ENCODE measurements at places on chromosomes 12 and 14. TPM values are rescaled to one million over a fixed set of nuclear protein-coding genes. Genes with fewer than 3 reads are reported as not detected.
A peak's percentile ranks its signal among the peaks of the same experiment; 100 is the strongest.

VRTN gene
- polyA plus RNA-seq, result 0.23 TPM

HNRNPA1 gene
- 1,117 TPM for polyA plus RNA-seq

LIN7A gene
- 0.60 TPM for polyA plus RNA-seq

PFDN5 gene
- polyA plus RNA-seq, result 1,604 TPM

ADGRD1 gene
- polyA plus RNA-seq, result 3.8 TPM

ACSS3 gene
- 3.0 TPM for polyA plus RNA-seq

TMCC3 gene
- 18.0 TPM for polyA plus RNA-seq

HOXC6 gene
- not detected for polyA plus RNA-seq

CMTM5 gene
- not detected for polyA plus RNA-seq

ZFHX2 gene
- polyA plus RNA-seq, result under 0.01 TPM

- H3K27me3 ChIP-seq, result no peaks in the 10 kb centered on the region
- DNase-seq, result no peak
- H3K4me1 ChIP-seq, result no peaks in the 10 kb centered on the region
- H3K4me3 ChIP-seq, result no peak overlapping the region
- H3K27ac ChIP-seq, result no peak overlapping the region
Observed at GRCh38 chr14:51582437-51582836, 69.3 kb upstream of the FRMD6 start.

GRCh38 chr12:115129727-115130126 lies 445.8 kb upstream of the TBX3 start:
- H3K27ac ChIP-seq, result no peak overlapping the region
- DNase-seq, result no peak
- H3K4me3 ChIP-seq, result no peak overlapping the region
- H3K36me3 ChIP-seq, result no peaks in the 10 kb centered on the region
- no peaks in the 10 kb centered on the region for H3K4me1 ChIP-seq
- no peaks in the 10 kb centered on the region for H3K27me3 ChIP-seq

DNA sequence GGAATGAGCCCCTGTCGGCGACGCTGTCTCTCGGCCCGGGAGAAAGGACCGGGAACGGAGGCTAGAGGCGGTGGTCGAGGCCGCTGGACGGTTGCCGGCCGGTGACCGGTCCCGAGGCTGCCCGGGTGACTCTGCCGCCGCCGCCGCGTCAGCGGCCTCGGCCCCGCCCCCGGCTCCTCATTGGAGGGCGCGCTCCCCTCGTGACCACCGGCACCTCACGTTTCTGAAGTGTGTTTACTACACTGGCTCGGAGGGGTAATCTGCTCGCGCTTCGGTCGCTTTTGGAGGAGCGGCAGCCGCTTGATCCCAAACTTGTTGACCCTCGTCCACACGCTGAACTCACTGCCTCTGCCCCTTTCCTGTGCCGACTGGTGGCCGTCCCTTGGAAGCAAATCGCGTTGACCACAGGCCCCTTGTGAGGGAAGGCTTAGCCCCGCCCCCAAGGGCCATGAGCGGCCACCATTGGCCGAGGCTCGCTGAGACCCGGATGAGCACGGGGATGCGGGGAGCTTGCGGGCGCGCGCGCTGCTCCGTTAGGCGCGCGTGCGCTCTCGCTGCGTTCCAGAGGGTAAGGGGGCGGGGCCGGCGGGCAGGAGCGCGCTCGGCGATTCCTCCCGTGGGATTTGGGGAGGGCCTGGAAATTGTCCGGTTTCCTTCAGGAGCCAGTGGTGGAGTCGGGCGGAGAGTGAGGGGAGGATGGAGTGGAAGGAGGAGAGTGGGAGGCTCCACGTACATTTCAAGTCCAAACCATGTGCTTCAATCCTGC lies at the start of gene CRY1:
CRY1 (minus strand) TSS at position 133 of the 766 bp plus-strand sequence. CDS start 588 bp downstream, outside the sequence.
- no peaks in the 10 kb centered on the region for H3K4me1 ChIP-seq
- peak within 1 kb of the TSS; percentile 100 for H3K27ac ChIP-seq

DNA sequence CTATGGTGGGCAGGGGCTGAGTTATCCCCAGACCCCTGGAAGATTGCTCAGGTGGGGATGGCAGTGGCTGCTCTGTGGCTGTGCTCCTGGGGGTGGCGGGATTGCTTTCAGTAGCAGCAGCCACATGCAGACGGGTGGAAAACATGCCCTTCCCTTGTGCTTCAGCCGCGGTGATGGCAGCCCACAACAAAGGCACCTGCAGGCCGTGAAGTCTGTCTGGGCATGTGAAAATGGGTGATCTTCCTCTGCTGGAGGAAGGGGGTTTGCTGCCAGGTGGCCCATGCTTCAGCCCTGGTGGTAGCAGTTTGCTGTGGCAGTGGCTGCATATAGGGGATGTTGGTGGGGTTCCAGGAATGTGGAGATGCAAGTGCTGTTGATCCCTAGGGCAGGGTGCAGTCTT lies 326.2 kb upstream of the RGS6 start:
- H3K4me1 ChIP-seq, result peaks cover 8% of the 10 kb centered on the region
- no peaks in the 10 kb centered on the region for H3K27me3 ChIP-seq
- no peak for DNase-seq
- no peak overlapping the region for H3K4me3 ChIP-seq
- H3K27ac ChIP-seq, result no peak overlapping the region

- no peak for DNase-seq
- no peak overlapping the region for H3K4me3 ChIP-seq
- H3K4me1 ChIP-seq, result peaks cover 71% of the 10 kb centered on the region
- no peaks in the 10 kb centered on the region for H3K36me3 ChIP-seq
- no peaks in the 10 kb centered on the region for H3K27me3 ChIP-seq
Observed at GRCh38 chr12:11767798-11768197, 118.3 kb downstream of the ETV6 start.

DNA sequence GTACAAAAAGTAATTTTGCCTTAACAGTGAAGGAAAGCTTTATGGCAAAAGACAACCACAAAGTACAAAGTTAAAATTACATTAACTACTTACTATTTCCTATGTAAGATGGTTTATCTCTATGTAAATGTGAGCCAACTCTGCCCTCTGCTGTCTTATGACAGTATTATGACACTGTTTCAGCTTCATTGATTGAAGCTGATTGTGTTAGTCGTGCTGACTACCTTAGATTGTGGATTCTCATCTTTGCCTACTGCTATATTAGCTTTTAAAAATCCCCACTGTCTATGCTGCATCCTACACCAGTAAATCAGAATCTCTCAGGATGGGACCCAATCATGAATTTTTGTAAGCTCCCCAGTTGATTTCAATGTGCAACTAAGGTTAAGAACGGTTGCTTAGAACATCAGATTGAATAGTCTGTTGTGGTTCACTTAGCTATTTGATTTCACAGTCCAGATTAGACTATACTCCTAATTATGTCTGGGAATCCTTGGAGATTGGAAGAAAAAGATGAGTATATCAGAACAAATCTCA lies 12.2 kb upstream of the SPTB start:
- DNase-seq, result no peak
- H3K36me3 ChIP-seq, result no peaks in the 10 kb centered on the region
- H3K4me3 ChIP-seq, result no peak overlapping the region
- no peaks in the 10 kb centered on the region for H3K27me3 ChIP-seq
- H3K4me1 ChIP-seq, result no peaks in the 10 kb centered on the region

GRCh38 chr12:47801170-47801903 lies 18.4 kb downstream of the HDAC7 start:
- no peaks in the 10 kb centered on the region for H3K27me3 ChIP-seq
- peaks cover 86% of the 10 kb centered on the region for H3K4me1 ChIP-seq
- no peak for DNase-seq
- H3K36me3 ChIP-seq, result peaks cover 4% of the 10 kb centered on the region
- H3K4me3 ChIP-seq, result no peak overlapping the region
- H3K27ac ChIP-seq, result peak overlapping the region; percentile 99

DNA sequence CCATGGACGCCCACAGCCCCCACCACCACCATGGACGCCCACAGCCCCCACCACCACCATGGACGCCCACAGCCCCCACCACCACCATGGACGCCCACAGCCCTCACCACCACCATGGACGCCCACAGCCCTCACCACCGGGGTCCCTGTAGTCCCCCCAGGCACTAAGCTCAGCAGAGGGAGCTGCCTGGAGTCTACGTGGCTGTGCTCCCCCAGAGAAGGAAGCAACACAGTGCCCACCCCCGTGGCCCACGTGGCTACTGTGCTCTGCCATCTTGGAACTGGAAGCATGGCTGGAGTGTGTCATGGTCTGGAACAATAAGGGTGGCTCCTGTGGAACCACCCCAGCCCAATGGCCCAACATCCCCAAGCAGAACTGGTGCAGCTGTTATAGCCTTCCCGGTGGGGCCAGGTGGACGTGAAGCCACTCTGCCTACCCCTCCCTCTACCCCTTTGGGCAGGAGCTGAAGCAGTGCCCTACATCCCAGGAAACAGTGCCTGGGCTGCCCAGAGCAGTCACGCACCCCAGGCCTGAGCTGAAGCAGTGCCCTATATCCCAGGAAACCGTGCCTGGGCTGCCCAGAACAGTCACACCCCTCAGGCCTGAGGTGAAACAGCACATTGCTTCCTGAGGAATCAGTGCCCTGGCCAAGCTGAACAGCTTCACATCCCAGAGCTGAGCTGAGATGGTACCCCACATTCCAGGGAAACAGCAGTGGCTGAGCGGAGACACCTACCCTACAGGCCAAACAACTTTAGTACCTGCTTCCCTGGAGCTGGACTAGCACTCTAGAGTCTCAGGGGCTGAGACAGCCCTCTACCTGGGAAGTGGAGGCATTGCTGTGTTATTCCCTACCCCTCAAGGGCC lies 9.0 kb upstream of the SFSWAP start:
- no peaks in the 10 kb centered on the region for H3K27me3 ChIP-seq
- DNase-seq, result no peak
- no peaks in the 10 kb centered on the region for H3K4me1 ChIP-seq

DNA sequence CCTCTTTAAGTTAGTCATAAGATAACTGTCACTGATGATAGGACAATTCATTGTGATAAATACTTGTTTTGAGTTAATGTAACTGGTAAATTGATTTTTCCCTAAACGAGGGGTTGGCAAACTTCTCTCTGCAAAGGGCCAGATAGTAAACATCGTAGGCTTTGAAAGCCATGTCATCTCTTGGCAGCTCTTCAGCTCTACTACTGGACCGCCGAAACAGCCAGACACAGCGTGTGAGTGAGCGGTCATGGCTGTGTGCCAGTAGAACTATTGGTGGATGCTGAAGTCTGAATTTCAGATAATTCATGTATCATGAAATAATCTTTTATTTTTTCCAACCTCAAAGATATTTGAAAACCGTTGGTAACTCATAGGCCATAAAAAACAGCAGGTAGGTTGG lies 9.9 kb downstream of the PIWIL1 start:
- no peak overlapping the region for H3K4me3 ChIP-seq
- no peaks in the 10 kb centered on the region for H3K4me1 ChIP-seq
- no peaks in the 10 kb centered on the region for H3K36me3 ChIP-seq
- H3K27me3 ChIP-seq, result no peaks in the 10 kb centered on the region

GRCh38 chr12:115574826-115575225 lies 702.7 kb downstream of the MED13L start:
- H3K27me3 ChIP-seq, result peaks cover 7% of the 10 kb centered on the region
- no peaks in the 10 kb centered on the region for H3K4me1 ChIP-seq
- no peaks in the 10 kb centered on the region for H3K36me3 ChIP-seq
- H3K4me3 ChIP-seq, result no peak overlapping the region
- H3K27ac ChIP-seq, result no peak overlapping the region

GRCh38 chr12:104022786-104023185 lies 27.2 kb downstream of the GLT8D2 start:
- no peaks in the 10 kb centered on the region for H3K27me3 ChIP-seq
- no peak overlapping the region for H3K4me3 ChIP-seq
- H3K27ac ChIP-seq, result no peak overlapping the region
- DNase-seq, result no peak
- no peaks in the 10 kb centered on the region for H3K4me1 ChIP-seq
- no peaks in the 10 kb centered on the region for H3K36me3 ChIP-seq

- no peaks in the 10 kb centered on the region for H3K36me3 ChIP-seq
- DNase-seq, result peak; percentile 70
- no peaks in the 10 kb centered on the region for H3K4me1 ChIP-seq
- H3K27ac ChIP-seq, result no peak overlapping the region
- H3K4me3 ChIP-seq, result no peak overlapping the region
- H3K27me3 ChIP-seq, result peaks cover 2% of the 10 kb centered on the region
Observed at GRCh38 chr12:1830981-1831963, 10.9 kb downstream of the LRTM2 start.

DNA sequence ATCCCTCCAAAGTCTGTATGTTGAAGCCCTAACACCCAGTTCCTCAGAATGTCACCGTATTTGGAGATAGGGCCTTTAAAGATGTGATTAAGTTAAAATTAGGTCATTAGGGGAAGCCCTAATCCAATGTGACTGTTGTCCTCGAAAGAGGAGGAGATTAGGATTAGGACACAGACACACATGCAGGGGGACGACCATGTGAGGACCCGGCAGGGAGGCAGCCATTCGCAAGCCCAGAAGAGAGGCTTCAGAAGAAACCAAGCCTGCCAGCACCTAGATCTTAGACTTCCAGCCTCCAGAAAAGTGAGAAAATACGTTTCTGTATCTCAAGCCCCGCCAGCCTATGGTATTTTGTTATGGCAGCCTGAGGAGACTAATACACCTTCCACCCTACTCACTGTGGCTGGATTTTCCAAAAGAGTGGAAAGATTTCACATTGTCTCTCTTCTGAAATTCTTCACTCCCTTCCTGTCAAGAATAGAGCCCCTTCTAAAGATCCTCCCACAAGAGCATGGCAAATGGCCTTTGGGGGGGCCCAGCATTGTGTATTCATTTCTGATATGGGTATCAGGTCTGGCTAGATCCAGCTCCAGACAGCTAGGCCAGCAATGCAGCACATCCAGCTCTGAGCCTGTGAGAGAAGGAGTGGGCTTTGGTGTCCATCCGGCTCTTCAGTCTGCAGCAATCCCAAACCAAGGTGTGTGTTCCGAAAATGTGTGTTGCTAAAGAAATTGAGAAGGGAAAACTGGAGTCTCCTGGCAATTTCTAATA lies 15.4 kb upstream of the UBC start:
- H3K27ac ChIP-seq, result no peak overlapping the region
- H3K36me3 ChIP-seq, result no peaks in the 10 kb centered on the region
- no peak overlapping the region for H3K4me3 ChIP-seq
- peaks cover 7% of the 10 kb centered on the region for H3K4me1 ChIP-seq
- H3K27me3 ChIP-seq, result no peaks in the 10 kb centered on the region
- DNase-seq, result peak; percentile 44

GRCh38 chr12:51028126-51028812 lies 2.1 kb upstream of the SLC11A2 start:
- H3K4me3 ChIP-seq, result no peak overlapping the region
- no peaks in the 10 kb centered on the region for H3K27me3 ChIP-seq
- no peak for DNase-seq
- peaks cover 27% of the 10 kb centered on the region for H3K4me1 ChIP-seq
- H3K27ac ChIP-seq, result no peak overlapping the region

DNA sequence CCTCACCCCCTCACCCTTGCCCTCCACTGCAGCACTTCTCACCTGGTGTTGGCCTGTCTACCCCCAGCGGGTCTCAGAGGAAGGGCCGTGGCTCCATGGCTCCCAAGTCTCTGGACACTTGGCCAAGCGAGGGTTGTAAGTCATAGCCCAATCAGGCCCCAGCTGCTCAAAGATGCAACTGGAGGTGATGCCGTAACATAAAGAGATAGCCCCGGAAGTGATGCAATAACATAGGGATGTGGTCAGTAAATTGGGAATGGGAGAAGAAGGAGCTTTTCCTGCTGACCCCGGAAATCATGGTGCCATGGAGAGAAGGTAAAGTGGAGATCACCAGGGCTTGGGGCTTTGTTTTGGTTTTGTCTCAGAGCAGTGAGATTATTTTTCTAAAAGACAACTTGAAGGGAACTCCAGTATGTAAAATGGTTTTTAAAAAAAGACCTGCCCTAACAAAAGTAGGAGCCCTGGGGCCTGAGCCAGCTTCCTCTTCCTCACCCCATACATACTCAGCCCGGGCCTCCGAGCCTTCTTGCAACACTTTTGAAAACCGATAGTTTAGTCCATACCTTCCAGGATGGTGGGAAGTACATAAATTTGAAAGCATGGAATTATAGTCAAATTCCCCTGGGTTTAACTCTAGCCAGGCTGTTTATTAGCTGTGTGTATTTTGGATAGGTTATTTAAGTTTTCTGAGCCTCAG lies 212.5 kb downstream of the CRADD start:
- H3K4me1 ChIP-seq, result no peaks in the 10 kb centered on the region
- no peak overlapping the region for H3K27ac ChIP-seq
- no peaks in the 10 kb centered on the region for H3K36me3 ChIP-seq
- no peak for DNase-seq
- no peak overlapping the region for H3K4me3 ChIP-seq
